SHP77 treated with DMSO at 0.1 percent for 48 hours (cell line): ENCODE measurements at places on chromosomes 2 and 18.

DNA sequence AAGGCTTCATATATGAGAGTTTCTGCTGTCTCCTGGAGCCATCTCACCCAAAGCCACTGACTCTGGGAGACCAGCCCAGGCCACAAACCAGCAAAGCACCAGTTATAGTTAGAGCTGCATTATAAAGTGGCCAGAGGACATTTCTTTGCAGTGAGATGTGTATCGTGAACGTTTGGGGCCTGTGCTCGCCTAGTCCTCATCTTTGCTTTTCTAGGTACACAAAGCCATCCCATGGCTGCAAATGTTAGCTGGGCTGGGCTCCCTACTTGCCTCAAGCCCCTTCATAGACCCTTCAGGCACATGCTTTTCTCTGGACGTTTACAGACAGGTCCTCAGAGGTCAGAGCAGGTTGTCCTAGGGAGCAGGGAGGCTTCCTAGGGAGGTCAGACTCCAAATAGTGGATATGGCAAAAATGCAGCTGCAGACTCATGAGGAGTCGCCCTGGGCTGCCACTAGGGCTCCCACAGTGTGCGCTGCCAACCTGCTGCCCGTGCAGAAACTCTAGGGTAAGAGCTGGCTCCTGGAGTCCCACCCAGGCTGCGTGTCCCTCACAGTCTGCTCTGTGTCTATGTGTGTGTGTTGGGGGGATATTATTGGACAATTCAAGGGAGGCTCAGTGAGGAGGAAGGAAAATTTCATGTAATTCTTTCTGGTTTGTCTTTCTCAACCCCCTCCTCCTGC lies 141.0 kb downstream of the RPIA start:
- DNase-seq = no peak

DNA sequence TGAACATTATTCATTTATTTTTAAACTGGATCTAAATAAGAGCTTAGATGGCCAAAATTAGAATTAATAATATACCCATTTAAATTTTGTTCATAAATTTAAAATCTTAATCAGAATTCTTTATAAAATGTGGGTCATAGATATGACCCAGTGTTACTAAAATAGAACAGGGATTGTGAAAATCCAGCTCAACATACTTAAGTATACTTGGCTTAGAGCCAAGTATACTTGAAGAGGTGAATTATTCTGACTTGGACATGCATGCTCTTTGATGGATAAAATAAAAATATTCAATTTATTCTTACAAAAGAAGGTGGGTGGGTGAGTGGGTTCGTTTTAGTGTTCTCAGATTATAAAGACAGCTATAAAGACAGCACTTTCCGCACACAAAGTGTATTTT lies 70.7 kb downstream of the SPOPL start:
- no peak for DNase-seq

GRCh38 chr2:134791616-134792015 lies 46.8 kb upstream of the ACMSD start:
- no peak for DNase-seq

DNA sequence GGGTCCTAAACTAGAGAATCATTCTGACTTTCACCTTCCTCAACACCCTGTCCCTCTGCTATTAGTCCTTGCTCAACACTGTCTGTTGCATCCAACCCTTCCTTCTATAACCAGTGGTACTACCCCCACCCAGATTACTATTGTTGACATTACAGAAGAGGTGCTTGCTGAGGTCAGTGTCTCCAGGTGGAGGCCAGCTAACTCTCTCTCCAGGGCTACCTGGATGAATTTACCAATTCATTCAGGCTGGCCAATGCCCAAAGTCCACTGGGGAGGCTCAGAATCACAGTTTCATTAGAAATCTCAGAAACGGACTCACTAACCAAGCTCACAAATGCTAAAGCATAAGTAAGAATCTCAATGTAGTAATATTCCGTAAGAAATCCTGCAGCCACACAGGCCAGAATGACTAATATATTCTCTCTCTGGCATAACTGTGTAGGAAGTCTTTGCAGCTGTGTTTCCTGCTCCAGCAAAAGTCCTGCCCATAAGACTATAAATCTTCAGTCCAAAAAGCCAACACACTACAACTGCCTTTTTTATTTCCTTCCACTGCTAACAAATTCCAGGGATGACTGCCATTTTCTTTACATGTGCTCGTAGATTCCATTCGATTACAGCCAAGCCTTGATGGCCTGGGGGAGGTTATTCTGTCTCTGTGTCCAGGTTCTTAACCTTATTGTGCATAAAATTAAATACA lies 10.0 kb upstream of the TTR start:
- no peak for DNase-seq

DNA sequence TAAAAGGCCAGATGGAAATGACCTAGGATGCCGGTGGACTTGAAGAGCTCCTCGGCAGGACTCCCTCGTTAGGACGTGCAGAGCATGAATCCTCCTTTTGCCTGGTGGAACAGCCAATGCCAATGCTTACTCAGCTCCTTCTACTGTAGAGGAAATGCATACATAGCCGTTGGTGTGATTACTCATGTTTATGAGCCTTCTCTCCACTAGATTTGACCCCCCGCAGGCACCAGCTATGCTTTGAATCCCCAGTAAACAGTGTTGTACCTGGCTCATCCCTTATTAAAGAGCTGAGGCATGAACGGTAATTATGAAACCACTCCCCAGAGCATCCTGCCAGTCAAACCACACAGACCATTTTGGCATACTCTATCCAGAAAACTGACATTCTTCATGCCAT lies 172.8 kb downstream of the ANTXR1 start:
- no peak for DNase-seq
